ENCODE measurements at places on chromosomes 11 and 22.
A peak's percentile ranks its signal among the peaks of the same experiment; 100 is the strongest.

DNA sequence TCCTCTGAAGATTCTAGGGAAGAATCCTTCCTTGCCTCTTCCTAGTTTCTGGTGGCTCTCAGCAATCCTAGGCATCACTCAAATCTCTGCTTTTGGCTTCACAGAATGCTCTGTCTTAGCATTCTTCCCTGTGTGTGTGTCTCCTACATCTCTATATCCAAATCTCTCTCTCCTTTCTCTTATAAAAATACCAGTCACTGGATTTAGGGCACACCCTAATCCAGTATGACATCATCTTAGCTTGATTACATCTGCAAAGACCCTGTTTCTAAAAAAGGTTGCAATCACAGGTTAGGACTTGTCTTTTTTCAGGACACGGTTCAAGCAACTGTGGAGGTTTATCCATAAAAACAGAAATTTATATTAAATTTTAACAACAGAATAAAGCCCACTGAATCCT, 54.4 kb downstream of the NARS2 start:
- no peak for DNase-seq

GRCh38 chr11:75077316-75077715, 19.4 kb downstream of the OR2AT4 start:
- no peak for DNase-seq

DNA sequence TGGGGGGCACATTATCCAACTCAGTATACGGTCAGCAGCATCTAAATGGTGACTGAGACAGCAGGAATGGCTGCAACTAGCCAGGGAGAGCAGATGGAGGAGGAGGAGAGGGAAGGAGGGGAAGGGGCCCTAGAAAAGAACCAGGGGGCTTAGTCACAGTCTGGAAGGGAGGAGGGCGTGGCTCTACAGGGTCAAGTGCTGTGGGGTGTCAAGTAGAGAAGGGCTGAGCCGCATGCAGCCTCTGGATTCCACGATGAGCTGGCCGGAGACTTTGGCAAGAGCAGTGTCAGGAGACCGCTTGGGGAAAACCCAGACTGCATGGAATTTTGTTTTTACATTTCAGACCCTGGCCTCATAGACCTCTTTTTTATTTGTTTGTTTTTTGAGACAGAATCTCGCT, 25.8 kb upstream of the PPFIA1 start:
- DNase-seq = peak; percentile 92

DNA sequence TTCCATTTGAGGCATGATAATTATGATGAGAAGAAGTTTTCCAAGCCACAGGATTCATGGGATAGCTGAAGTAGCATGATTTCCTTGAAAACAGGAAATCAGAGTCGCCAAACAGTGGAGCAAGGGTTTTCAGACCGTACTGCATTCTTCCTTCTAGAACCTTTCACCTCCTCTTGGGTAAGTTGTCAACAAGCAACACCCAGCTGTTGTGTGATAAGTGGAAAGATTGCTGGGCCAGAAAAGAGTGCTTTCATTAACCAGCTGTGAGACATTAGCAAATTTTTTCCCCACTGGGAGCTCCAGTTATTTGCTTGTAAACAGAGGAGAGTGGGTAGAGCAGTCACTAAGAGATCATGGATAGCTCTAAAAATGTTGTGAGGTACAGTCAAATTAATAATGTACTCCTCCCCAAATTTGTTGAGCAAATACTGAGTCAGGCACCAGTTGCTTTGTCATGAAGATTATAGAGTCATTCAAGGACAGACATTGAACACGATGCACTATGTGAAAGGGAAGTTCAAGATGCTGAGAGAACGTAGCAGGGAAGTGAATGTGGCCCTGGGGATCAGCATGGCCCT, 11.7 kb upstream of the MPEG1 start:
- DNase-seq = peak; percentile 4

GRCh38 chr22:39279170-39279850, 34.5 kb upstream of the PDGFB start:
- DNase-seq = no peak

DNA sequence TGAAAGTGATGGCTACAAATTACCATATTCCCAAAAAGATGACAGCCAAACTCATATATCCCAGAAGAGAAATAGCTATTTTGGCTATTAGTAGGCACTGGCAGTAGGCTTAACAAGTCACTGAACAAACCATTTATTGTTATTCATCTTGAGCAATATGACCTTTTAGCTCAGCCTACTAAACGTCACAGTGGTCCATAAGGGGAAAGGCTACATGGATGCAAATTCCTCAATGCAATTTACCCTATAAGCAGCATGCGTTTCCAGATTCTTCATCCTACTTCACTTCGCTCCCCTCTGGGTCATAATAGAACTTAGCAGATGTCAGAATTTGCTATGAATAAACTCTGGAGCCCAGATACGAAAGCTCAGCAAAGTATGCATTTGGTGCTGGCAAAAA, 114.0 kb downstream of the SIK3 start:
- peak; percentile 49 for DNase-seq

DNA sequence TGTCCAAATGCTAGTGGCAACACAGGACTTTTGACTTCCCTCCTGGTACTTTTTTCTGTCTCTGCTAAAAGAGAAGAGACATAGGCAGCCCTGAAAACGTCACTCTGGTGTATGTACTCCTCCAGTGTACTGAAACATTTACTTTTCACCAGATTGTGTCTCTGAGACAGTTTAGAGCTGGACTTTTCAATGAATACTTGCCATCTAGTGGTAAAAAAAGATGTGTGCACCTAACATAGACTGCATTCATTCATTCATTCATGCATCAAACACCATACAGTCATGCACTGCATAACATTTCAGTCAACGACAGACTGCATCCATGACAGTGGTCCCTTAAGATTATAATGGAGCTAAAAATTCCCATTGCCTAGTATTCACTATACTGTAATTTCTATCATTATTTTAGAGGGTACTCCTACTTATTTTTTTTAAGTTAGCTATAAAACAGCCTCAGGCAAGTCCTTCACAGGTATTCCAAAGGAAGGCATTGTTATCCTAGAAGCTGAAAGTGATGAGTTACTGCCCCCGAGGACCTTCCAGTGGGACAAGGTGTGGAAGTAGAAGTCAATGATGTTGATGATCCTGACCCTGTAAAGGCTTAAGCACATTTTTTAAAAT, 186.2 kb downstream of the SPON1 start:
- DNase-seq = peak; percentile 36

DNA sequence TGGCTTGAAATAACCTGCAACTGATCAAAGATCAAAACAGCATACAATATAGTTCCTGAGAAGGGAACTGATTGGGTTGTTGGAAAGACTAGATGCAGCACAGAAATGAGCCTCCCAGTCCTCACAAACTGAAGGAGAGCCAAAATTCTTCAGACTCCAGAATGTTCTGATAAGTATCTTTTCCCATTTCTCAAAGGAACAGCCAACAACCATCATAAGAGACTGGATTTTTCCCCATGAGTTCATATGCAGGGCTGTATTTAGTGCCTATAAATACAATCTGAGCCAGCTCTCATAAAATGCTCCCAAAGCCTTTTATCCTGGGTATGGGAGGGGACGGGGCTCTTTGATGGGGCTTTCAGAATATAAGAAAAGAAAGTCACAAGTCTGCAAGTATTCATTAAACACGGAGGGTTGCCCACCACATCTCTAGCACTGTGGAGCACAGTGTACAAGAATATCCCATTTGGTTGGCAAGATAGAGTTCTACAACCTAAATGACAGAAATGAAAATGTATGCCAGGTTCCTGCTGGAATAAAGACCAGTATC, 50.7 kb upstream of the LYVE1 start:
- no peak for DNase-seq

DNA sequence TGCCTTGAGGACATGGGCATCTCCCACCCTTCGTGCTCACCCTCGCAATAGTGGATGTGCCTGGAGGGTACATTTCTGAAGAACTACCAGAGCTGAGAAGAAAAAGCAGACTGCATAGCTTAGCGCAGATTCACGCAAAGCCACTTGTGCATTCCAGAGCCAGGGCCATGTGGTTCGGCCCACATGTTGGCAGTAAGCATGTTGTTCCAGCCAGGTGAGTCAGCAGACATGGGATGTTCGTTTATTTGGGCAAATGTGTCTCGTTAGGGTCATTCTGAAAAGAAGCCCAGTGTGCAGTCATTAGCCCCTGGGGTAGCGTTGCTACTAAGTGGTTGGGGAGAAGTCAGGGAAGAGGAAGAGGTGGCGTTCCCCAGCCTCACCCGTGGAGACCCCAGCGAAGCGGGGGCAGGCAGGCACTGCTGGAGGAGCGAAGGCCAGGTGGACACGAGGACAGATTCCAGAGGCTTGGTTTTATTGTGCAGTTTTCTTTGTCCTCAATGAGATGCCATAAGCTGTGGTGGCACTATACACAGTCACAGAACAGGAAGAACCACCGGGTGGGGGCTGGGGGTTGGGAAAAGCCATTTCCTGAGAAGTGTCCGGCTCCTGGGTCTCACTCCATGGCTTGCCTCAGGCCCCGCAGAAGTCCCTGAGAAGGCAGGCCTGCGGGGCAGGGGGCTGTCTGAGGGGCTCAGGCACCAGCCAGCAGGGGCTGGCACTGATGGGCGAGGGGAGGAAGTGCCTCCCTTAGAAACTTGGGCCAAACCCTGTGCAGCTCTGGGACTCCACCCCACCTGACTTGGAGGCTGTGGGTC, 5.0 kb downstream of the THY1 start:
- DNase-seq = peak; percentile 14

DNA sequence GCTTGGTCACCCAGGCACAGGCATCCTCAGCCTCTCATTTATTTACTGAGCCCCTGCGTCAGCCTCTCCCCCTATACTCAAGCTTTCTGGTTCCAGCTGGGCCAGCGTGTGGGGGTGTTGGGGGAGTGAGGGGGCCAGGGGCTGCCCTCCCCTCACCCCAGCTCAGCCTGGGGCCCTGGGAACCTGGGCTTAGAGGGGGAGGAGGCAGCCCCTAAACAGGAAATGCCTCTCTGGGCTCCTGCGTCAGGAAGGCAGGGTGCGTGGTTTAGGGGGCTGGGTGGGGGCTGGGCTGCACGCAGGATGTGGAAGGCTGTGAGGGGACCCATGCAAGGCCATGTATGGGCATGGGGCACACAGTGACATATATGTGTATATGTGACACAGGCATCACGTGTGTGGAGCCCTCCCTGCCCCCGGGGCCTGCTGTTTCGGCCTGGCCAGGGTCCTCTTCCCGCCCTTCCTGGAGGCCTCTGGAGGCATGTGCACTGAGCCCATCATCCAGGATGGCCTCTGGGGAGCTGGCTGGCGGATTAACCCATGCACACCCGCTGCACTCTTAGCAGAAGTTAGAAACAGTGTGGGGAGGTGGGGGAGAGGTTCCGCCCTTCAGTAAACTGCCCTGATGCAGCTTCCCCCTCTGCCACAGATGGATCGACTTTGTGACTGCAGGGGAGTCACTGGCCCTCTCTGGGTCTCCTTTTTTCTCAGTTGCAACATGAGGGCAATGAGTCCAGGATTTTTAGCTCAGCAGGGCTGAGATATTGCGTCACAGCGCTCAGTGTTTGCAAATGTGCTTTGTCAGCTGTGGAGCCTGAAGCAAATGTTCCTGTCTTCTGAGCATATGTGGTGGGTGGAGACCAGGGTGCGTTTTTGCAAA, 1.1 kb upstream of the CD248 start:
- DNase-seq = peak; percentile 95

DNA sequence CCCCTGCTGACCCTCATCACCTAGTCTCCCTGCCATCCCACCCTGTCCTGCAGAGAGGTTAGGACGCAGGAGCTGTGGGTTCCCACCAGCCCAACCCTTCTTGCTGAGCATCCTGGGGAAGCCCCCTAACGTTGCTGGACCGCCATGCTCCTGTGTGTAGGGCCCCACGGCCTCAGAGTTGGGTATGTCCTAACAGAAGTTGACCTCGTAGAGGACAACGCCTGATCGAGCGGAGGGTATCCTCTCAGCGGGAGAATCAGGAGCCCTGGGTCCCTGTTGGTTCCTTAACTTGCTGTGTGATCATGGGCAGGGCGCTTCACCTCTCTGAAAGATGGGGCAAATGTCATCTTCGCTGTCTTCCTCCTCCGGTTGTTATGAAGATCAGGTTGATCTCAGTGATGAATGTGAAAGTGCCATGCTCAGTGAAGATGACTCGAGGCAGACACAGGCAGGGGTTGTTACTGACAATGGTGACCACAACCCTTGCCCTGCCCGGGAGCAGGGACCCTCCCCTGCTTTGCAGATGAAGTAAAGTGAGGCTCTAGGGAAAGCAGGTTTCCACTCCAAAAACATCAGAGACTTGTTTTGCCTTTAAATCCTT, 19.3 kb upstream of the CD5 start:
- no peak for DNase-seq

DNA sequence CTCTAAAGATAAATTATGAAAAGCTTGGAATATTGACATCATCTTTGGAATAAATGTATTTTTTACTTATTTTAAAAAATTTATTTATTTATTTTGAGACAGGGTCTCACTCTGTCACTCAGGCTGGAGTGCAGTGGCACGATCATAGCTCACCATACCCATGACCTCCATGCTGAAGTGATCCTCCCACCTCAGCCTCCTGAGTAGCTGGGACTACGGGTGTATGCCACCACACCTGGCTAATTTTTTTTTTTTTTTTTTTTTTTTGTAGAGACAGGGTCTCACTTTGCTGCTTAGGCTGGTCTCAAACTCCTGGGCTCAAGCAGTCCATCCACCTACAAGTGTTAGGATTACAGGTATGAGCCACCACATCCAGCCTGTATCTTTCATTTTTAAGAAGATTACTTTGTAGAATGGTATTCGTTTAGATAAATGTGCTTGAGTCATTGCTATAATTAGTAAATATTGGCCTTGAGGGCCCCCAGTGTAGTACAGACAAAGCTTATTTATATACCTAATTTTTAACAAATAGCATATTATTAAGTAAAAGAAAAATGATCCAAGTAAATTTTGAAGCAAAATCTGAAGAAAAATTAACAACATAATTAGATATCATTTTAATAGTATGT, 8.5 kb downstream of the SWAP70 start:
- peak; percentile 32 for DNase-seq

GRCh38 chr22:43237280-43237679, 50.3 kb upstream of the TTLL12 start:
- no peak for DNase-seq

GRCh38 chr11:63961608-63962412, 12.6 kb upstream of the COX8A start:
- DNase-seq = peak; percentile 50

GRCh38 chr22:50710221-50710620, 27.8 kb upstream of the ACR start:
- no peak for DNase-seq

GRCh38 chr11:69374946-69375310, 81.0 kb downstream of the MYEOV start:
- no peak for DNase-seq
